SJSA1 (cell line): ENCODE measurements at places on chromosomes 1 and 21.

DNA sequence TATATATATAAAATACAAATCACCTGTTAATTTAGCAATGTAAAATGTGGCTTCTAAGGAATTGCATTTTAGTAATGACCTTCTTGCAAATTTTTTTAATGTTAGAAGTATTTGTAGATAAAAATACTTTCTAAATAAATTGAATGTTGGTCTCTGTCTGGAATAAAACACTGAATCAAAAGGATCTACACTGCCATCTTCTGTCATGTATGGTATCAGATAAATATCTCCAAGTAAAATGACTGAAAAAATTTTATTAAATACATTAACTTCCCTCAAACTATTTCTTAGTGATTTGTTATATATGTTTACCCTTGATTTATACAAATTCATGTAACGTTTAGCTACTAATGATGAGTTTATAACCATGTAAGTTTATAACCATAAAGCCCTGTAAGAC, 2029.3 kb downstream of the MRPL39 start:
- DNase-seq: no peak

GRCh38 chr1:66383611-66384010, 150.3 kb upstream of the SGIP1 start:
- DNase-seq: no peak

DNA sequence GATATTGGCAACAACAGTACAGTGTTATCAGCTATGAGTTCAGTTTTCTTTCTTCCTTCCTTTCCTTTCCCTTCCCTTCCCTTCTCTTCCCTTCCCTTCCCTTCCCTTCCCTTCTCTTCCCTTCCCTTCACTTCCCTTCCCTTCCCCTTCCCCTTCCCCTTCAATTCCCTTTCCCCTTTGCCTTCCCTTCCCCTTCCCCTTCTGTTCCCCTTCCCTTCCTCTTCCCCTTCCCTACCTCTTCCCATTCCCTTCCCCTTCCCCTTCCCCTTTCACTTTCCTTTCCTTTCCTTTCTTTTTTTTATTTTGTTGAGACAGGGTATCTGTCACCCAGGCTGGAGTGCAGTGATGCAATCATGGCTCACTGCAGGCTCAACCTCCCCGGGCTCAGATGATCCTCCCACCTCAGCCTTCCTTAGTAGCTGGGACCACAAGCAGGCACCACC, 72.3 kb upstream of the CAPZB start:
- DNase-seq: no peak

DNA sequence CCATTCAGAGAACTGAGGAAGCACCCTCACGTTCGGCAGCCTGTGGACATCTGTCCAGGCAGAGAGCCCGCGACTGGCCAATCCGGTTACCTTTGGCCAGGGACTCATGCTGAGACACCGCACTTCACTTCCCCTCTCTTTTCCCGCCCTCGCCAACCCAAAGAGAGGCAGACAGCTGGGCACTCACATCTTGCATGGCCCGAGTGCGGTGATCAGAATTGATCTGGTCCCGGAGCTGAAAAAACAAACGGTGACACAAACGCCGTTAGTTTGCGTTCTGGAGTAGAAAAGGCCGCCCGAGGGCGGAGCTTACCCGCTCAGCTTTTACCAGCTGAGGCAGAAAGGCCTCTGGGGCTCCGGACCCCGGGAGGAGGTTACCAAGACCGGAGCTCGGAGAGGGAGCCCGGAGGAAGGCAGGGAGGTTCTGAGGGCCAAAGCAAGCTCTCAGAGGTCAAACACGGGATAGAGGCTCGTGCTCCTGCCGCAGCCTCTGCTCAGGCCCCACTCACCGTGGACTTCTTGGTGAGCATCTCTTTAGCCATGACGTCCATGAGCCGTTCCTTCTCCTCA, 376 bp downstream of the SF3A3 start:
- DNase-seq: peak; percentile 57

DNA sequence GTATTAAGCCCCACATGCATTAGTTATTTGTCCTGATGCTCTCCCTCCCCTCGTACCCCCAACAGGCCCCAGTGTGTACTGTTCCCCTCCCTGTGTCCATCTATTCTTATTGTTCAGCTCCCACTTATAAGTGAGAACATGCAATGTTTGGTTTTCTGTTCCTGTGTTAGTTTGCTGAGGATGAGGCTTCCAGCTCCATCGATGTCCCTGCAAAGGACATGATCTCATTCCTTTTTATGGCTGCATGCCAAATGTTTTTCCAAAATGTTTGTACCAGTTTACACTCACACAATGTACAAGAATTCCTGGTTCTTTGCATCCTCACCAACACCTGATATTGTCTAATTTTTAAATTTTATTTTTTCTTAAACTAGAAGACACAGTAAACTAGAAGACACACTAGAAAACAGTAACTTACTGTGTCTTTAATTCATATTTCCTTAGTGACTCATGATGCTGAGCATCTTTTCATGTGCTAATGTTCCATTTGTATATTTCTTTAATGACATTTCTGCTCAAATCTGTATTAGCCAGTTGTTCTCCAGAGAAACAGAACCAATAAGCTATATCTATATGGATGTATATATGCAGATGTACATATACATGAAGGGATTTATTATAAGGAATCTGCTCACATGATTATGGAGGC, 19.4 kb upstream of the USP1 start:
- DNase-seq: no peak

GRCh38 chr1:150552128-150552910, 3.1 kb downstream of the ADAMTSL4 start:
- no peak for DNase-seq

- no peak for DNase-seq
Measured at GRCh38 chr1:207306603-207307002, 14.9 kb upstream of the CD55 start.

- no peak for DNase-seq
Measured at GRCh38 chr1:218164930-218165700, 120.0 kb upstream of the RRP15 start.

DNA sequence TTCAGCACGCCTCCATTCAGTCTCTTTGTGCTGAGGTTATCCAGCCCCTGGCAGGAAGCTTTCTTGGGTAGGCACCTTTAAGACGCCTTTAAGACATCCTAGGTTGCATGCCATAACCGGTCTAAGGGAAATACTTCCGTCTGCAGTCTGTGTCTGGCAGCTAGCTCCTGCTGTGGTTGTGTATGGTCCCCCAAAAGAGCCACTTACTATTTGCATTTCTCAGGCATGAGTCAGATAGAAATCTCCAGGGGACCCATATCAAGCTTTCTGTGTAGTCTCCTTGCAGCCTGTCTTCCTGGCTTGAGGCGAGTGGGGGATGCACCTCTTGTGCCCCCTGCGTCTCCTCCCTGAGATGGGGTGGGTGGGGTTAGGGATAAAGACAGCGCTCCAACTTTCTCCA, 10.0 kb upstream of the RYR2 start:
- DNase-seq: no peak

DNA sequence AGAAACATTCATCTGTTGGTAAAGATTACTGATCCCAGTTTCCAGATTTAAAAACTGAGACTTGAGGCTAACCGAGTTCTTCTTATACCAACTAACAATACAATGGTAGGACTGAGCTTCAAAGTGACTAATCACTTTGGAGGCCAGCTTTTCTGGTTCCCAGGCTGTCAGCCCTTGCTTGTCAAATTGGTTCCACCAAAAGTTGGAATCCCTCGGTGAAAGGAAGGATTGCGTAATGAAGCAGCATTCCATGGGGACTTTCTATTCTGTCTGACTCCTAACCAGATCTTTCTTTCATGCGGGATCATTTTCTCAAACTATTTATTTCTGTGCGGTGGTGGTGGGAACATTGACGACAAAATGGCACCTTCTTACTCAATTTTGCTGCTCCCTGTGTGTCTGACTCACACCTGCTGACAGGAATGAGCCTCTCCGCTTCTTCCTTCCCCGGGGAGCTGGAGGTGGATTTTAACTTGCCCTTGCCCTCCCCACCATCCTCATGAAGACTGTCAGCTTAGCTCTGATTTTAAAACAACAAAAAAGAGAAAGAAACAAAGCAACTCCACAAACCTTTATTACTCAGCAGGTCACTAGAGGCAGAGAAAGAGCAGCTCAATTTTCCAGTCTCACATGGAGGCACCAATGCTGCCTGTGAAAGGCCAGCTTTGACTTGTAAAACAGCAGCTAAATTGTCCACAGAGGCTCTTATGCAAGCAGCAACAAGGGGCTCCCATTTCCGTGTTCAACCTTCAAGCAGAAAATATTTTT, 32.9 kb upstream of the RASAL2 start:
- peak; percentile 52 for DNase-seq

DNA sequence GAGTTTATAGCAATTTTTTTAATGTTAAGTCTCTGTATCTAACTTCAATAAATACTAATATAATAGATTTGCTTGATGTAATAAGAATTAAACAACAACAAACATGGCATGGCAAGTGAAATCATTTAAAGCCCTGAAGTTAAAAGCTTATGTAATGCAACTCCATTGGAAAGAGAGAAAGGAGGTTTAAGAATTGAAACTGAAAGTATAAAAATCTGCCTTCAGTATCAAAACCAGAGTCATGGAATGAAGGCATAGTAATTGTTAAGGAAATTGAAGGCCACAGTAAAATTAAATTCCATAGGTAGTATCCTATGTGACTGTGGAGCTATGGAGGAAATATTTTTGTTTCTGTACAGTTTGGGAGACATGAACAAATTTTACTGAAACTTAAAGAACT, 55.1 kb downstream of the PRDX6 start:
- DNase-seq: no peak

- DNase-seq: no peak
Measured at GRCh38 chr1:168960595-168960994, 145.9 kb upstream of the ATP1B1 start.

GRCh38 chr1:30778154-30778978, 20.8 kb upstream of the LAPTM5 start:
- peak; percentile 83 for DNase-seq
